ENCODE measurements at places on chromosomes 13 and 19.

GRCh38 chr13:98927951-98928927 lies 49.6 kb downstream of the DOCK9 start:
- DNase-seq, result peak; percentile 42

DNA sequence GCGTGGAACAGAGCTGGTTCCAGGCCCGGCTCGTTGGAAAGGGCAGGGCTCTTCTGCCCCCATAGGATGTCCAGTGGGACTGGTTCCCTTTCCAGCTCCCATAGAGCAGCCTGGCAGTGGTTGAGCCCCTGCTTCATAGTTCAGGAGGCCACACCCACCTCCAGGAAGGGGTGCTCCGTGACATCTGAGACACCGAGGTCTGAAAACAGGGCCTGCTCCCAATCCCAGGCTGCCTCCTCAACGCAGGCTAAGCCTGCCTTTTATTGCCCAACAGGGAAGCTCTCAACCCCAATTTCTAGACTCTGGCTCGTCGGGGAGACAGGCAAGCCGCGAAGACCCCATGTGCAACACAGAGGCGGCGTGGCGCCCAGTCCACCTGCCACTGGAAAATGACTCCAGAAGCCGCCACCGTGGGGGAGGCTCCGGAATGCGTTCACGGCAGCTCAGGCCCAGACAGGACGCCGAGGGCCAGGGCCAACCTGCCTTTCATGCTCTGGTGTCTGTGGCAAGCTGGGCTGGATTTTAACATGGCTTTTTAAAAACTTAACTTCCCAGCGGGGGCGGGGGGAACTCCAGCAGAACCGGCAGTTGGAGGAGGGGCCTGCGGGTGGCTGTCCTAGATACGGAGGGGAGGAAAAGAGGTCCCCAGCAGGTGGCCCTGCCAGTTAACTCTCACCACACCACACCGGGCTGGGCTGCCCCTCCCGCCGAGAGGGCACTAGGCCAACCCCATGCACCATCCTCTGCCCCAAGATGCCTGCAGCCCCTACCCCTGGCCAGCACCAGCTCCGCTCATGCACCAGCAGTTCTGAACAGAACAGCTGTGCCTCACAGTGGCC lies 17.9 kb upstream of the TINCR start:
- no peak for DNase-seq

- DNase-seq, result no peak
Measured at GRCh38 chr13:35851356-35851755, 279.8 kb downstream of the DCLK1 start.

DNA sequence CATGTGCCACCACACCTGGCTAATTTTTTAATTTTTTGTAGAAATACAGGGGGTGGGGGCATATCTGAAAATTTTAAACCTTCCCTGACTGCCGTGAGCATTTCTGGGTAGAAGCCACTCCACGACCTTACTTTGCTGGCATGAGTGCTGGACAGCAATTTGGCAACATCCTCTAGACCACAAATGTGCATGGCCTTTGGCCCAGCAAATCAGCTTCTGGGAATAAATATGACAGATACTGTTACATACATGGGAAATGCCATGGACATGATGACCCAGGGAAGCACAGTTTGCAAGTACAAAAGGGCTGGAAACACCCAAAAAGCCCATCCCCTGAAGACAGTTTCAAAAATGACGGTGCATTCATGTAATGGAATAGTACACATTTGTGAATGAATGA lies 3.2 kb upstream of the PVR start:
- no peak for DNase-seq

DNA sequence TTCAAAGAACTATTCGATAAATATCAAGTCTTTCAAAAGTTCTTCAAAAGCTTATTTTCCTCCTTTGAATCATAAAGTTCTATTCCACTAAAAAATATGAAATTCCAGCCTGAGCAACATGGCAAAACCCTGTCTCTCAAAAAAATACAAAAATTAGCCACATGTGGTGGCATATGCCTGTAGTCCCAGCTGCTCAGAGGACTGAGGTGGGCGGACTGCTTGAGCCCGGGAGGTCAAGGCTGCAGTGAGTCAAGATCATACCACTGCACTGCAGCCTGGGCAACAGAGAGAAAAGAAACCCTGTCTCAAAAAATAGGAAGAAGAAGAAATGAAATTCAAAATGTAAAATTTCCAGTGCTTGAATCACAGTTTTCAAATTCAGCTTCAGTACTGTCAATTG lies 24.6 kb downstream of the CAB39L start:
- DNase-seq, result no peak

DNA sequence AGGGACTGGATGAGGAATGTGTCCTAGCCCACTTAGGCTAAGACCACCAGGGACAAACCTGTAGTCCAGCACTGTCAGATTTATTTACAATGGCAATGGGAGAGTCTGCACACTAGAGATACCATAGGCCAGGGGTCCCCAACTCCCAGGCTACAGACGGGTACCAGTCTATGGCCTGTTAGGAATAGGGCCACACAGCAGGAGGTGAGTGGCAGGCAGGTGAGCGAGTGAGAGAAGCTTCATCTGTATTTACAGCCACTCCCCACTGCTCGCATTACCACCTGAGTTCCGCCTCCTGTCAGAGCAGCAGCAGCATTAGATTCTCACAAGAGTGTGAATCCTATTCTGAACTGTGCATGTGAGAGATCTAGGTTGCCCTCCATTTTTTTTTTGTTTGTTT lies 2.4 kb downstream of the THAP8 start:
- DNase-seq, result no peak

DNA sequence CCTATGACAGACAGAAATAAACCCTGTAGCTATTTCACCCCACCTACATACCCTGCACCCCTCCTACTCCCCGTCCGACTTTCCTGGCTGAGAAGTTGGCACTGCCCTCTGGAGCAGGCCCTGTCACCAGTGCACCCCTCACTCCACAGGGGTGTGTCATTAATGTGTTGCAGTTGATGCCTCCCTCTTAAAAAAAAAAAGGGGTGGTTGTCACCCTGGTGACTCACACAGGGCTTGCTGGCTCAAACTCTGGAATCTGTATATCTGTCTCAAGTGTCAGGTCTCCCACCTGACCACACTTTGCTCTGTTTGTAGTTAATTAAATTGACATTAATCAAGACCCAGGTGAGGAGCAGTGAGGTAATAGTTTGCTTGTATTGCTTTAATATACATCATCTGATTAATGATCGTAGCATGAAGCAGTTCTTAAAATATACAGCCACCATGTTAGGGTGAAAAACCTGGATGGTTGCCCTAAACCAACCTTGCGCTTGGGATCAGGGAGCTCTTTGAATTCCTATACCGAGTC lies 2.0 kb upstream of the GATAD2A start:
- no peak for DNase-seq

DNA sequence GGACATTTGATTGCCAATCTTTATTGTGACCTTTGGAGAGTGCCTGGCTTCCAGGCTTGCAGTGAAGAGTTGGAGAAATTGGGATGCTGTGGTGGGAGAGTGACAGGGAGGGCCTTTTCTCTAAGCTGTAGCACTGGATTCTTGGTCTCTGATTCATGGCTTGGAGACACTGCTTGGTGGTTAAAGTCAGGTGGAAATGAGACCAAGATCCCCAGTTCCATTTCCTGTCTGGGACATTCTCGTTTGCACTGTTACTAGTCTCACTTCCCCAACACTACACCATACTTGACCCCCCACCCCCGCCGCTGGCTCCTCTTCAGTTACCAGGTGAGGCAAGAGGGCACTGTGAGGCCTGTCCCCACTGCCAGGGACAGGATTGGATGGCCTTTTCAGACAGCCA lies 2.9 kb downstream of the SUPT5H start:
- DNase-seq, result no peak

GRCh38 chr19:3192684-3193083 lies 7.0 kb downstream of the NCLN start:
- no peak for DNase-seq

DNA sequence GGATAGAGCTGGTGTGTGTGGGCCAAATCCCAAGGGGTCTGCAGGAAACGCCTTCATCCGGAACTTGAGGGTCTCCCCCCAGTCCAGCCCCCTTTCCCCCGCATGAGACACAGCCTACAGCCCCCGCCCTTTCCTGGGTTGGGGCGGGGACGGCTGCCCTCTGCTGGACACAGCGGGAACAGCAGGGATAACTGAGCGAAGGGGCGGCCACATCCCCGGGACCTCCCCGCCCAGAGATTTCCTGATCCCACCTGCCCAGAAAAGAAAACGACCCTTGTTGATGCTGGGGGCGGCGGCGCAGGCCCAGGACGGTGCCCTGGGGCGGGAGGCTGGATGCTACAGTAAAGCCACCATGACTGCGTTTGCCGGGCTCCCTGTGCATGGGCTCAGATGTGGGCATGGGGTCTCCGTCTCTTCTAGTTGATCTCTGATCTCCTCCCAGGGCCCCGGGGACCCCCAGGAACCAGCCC lies 14.2 kb downstream of the ONECUT3 start:
- peak; percentile 87 for DNase-seq

DNA sequence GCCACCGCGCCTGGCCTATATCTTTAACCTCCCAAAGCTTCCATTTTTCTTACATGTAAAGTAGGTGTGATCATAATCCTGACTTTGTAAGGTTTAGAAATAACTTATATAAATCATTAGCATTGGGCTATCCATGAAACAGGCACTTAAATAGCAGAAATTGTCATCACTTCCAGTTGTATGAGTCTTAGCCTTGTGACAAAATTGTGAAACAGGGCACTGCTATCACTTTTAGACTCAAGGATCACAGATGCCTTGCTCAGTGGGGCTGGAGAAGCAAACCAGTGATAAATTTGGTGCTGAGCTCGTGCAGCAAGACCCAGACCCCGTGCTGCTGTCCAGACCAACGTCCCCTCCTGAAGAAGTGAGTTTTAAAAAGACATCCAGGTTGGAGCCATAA lies 209.7 kb downstream of the KATNAL1 start:
- no peak for DNase-seq

DNA sequence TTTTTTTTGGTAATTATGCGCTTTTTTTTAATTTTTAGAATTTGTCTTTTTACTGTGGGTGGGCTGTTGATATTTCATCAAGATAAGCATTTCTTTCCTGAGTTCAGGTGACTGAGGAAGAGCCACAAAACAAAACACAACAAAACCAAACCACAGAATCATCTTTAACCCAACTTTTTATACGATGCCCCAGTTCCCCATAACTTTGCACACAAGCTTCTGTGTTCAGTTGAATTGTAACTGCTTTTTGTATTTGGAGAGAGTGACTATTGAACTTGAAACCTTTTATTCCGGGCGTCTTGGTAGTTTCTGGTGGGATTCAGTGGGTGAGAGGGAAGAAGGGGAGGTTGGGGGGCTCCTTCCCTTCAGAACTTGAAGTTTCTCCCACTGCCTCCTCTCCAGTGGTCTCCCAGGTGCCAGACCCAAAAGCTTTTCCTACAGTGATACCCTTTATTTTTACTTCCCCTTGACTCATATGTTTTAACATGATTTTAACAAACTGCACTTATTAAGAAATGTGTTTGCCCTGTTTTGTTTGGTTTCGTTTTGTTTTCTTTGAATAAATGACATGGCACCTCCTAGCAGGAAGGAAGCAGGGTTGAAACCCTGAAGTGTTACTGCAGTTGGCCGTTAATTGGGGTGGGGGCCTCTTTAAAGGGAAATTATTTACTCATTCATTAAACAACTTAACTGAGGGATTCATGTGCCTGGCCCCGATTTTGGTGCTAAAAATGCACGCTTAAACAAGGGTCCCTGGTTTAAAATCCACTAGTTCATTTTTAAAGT lies 2.7 kb upstream of the CCDC97 start:
- no peak for DNase-seq

- DNase-seq, result no peak
Measured at GRCh38 chr13:54733639-54734038, 1705.0 kb downstream of the OLFM4 start.

GRCh38 chr13:28636677-28637317 lies 22.1 kb upstream of the POMP start:
- peak; percentile 50 for DNase-seq

GRCh38 chr19:12155324-12155860 lies 1.1 kb downstream of the ZNF625 start:
- no peak for DNase-seq

- DNase-seq, result peak; percentile 86
Measured at GRCh38 chr13:30341815-30342570, 34.6 kb upstream of the KATNAL1 start.

DNA sequence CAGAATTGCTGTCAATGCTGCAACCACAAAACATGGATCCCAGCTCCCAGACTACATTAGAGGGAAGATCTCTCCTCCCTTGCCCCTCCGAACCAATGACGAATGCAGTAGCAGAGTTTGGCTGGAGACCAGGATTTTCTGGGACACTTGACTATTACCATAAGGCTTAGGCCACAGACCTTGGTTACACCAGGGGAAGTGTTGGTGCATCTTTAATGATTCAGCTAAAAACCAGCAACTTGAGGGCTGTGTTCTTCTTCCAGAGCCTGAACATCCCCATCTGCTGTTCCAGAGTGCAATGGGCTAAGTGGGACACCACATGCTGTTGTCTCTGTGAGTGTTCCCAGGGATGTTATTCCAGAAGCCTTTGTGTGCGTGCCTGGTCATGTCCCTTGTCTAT lies 528.2 kb downstream of the LMO7 start:
- no peak for DNase-seq

GRCh38 chr19:41352609-41353465 lies 885 bp downstream of the TGFB1 start:
- DNase-seq, result no peak

DNA sequence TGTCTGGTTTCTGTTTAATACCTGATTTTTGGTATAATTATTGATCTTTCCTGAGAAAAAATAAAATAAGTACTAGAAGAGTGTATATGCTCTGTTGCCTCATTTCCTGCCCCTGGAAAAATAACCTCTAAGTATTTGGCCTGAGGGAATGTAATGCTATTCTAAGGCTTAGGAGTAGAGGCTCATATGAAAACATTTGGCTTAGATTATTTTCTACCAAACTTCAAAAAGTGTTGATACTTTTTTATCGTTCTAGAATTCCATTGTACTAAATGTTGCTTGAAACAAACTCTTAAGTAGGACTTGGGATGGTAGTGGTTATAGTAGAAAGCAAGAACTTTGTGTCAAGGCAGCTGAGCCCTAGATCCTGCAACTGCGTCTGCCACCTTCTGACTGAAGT lies 57.8 kb downstream of the COG3 start:
- no peak for DNase-seq

GRCh38 chr19:56712611-56713276 lies 41.2 kb upstream of the ZNF835 start:
- no peak for DNase-seq

DNA sequence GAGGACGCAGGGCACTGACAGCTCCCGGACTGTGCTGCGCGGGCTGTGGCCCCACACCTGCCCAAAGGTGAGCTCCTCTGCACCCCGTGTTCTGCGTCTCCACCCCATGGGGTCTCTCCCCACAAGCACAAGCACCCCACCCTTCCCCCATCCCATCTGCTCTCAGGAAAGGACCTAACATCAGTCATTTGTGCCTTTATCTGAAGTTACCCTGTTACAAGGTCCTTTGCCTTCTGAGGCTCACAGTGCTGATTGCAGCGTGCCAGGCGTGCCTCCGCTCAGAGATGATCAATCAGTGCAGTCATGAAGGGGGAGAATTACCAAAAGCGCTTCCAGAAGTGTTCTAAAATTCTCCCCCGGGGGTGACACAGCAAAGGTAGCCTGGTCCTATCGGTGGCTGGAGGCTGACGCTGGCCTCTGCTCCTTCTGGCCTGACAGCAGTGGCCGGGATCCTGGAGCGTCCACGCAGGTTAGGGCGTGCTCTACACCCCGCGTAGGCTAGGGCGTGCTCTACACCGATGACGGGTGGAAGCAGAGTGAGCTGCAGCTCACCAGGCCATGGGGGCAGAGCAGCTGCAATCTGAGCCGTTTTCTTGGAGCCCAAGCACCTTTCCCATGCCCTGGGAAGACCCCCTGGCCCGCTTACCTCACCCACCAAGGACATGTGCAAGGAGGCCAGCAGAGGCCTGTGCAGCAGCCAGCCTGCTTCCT lies 84.7 kb upstream of the TM9SF2 start:
- no peak for DNase-seq

Data from left lung (tissue), 14 donors.